ENCODE measurements at places on chromosomes 12 and 14.

- peak; percentile 61 for DNase-seq
Measured at GRCh38 chr12:111812881-111813741, 28.9 kb upstream of the MAPKAPK5 start.

- DNase-seq: no peak
Measured at GRCh38 chr12:111274777-111275176, 94.1 kb downstream of the PHETA1 start.

DNA sequence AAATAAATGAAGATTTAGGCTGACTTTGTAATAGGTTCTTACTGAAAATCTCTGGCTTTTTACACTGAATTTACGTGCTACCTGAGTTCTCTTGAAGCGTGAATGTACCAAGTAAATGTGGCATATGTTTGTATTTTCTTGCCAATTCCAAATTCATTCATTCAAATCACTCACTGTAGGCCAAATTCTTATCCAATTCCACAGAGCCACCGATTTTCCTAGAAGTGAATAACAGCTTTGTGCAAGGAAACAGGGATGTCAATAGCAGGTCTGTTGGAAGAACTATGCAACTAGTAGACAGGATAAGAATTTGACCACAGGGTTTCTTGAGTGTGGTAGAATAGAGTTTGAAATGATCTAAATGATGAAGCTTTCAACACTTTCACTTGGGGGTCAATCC lies 86.8 kb downstream of the SOX5 start:
- no peak for DNase-seq

- DNase-seq: no peak
Measured at GRCh38 chr12:107377596-107378385, 284.4 kb upstream of the CRY1 start.

DNA sequence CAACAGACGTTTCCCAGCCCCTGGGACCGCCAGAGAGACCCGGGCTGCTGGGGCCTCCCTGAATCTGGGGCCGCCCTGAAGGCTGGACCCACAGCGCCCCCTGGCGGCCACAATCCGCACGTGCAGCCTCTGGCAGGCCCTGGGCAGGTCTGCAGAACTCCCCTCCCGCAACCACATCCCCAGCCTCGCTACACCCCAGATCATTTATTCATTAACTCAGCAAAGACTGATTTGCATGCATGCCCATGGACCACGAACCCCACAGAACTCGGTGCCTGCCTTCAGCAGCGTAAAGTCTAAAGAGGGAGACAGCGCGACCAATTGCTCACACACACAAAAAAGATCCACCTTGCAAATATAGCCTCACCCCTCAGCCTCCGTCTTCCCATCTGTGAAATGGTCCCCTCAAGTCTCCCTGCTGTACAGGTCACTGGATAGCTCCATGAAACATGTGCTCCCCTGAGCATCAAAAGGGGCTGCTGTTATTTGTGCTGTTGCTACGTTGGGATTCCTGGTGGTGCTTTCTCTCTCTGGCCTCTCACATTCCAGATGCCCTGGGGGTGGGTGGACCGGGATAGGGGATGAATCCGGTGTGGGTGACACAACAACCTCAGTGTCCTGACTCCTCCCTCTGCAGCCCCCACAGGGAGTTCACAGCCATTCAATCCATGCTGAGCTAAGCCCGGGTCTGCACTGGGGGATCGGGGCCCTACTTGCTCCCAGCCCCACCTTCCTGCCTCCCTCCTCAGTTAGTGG lies 96.4 kb downstream of the SCARB1 start:
- DNase-seq: peak; percentile 84

Measured in NCI-H524 (cell line).